ENCODE measurements at places on chromosomes 6 and 20. TPM values are rescaled to one million over a fixed set of nuclear protein-coding genes. Genes with fewer than 3 reads are reported as not detected.

The MCHR2 gene
- not detected for total RNA-seq

The NKX2-2 gene
- not detected for total RNA-seq

The SPDEF gene
- total RNA-seq, result not detected

The ULBP3 gene
- 3.0 TPM for total RNA-seq

The PCSK2 gene
- not detected for total RNA-seq

The EIF2S2 gene
- total RNA-seq, result 87.9 TPM

The SLC17A2 gene
- total RNA-seq, result not detected

The ME1 gene
- total RNA-seq, result 26.3 TPM

The DYNLT2 gene
- total RNA-seq, result 3.0 TPM

The PCK1 gene
- not detected for total RNA-seq

The KDM1B gene
- total RNA-seq, result 13.3 TPM

The MYLK4 gene
- 1.0 TPM for total RNA-seq

The MYCT1 gene
- not detected for total RNA-seq

The C6orf15 gene
- not detected for total RNA-seq

Data from osteocyte (in vitro differentiated cells).